Omental fat pad (tissue), 4 donors: ENCODE measurements at places on chromosomes 2 and 18. TPM values are rescaled to one million over a fixed set of nuclear protein-coding genes. Genes with fewer than 3 reads are reported as not detected.

Gene SLC39A10
- total RNA-seq: 29.3 TPM

Gene LINC00305
- total RNA-seq: not detected

DNA sequence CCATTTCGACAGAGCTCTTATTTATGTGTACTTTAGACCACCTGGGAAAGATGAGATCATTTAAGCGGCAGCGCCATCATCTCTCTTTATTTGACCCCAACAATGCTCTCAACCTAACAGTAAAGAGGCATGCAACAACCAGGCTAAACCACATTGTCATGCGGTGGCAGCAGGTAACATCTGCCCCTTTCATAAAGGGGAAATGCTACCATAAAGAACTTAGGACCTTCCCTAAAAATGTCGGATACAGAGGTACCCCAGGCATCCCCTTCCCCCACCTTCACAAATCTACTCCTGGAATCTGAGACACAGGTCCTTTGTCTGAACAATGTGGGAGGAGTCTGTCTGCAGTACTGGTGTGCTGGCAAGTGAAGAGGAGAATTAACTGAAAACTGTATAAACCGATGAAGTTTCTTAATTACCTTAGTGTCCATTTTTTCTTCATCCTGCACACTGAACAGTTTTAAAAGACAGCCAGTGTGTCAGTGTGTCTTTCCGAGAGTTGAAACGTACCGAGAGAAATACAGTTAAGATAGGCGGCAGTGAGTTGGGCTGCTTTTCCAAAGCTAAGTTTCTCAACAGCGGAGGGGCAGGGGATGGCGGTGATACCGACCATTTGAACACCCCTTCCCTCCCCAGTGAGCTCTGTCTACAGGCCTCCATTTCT, 1.9 kb downstream of the MEX3C start:
- no peak for DNase-seq

DNA sequence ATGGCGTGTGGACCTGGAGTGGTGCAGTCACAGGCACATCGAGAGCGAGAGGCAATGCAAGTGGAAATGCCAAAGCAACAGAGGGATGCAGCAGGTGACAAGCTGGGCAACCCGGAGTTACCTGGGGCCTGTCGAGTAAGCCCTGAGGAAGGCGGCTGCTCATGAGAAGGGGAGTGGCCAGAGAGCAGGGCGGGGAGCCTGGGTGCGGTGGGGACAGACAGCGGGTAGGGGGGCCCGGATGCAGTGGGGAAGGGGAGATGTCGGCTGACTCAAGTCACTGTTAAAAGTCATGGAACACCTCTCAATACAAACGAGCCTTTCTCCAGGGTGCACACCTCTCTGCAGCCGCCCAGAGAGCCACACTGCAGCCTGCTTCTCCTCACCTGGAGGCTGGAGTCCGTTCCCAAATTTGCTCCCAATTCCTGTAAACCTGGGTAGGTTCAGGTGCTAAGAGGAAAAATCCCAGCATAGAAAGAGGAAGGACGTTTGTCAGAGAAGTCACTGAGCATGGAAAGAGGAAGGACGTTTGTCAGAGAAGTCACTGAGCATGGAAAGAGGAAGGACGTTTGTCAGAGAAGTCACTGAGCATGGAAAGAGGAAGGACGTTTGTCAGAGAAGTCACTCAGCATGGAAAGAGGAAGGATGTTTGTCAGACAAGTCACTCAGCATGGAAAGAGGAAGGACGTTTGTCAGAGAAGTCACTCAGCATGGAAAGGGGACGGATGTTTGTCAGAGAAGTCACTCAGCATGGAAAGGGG, 71.7 kb upstream of the TWIST2 start:
- no peak for DNase-seq

- no peak for DNase-seq
These were observed 287.1 kb downstream of the SLC4A3 start for GRCh38 chr2:219914577-219914976.

Gene KCNG3
- not detected for total RNA-seq
